Suprapubic skin (tissue), 4 donors: ENCODE measurements at places on chromosomes 12 and 14. TPM values are rescaled to one million over a fixed set of nuclear protein-coding genes. Genes with fewer than 3 reads are reported as not detected.

The TAS2R50 gene
- total RNA-seq = 0.89 TPM

The ACOT6 gene
- total RNA-seq = not detected

The VASH1 gene
- 0.68 TPM for total RNA-seq

The CYP46A1 gene
- total RNA-seq = 1.0 TPM

The PRPH gene
- total RNA-seq = not detected

The HEATR5A gene
- 11.6 TPM for total RNA-seq

The KRT79 gene
- 149 TPM for total RNA-seq

DNA sequence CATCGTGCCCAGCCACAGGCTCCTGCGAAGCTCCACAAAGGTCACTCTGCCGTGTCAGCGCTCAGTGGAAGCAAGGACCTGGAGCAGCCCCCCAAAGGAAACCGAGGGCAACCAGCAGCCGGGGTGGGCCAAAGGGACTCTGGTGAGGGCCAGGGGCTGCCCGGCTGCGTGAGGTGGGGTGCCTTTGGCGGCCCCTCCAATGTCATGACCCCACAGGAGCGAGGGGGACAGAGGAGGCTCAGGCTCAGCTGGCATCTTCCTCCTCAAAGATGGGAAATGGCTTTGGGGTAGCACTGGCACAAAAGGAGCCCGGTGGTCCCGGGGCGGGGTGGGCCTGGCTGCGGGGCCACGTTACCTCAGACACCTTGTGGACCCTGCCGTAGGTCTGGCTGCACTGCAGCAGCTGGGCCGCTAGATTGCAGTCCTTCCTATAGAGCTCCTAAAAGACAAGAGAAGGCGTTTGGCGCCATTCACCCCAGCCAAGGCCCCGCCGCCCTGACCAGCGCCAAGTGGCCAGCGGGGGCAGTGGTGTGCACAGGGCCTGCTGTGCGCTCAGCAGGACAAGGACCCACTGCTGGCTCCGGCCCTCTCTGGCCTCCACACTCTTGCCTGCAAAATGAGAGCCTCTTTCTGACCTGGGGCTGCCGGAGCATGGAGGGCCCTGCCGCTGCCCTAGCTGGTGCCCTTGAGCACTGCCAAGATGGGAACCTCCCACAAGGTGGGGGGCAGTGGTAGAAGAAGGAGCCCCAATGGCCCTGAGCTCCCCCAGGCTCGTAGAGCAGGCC is 46.9 kb downstream of the BEGAIN start:
- no peaks in the 10 kb centered on the region for H3K27me3 ChIP-seq
- H3K4me1 ChIP-seq = no peaks in the 10 kb centered on the region
- no peak for DNase-seq

GRCh38 chr14:59830338-59830734 is 40.2 kb downstream of the RTN1 start:
- no peak overlapping the region for H3K27ac ChIP-seq
- H3K36me3 ChIP-seq = no peaks in the 10 kb centered on the region
- no peaks in the 10 kb centered on the region for H3K27me3 ChIP-seq
- DNase-seq = no peak

DNA sequence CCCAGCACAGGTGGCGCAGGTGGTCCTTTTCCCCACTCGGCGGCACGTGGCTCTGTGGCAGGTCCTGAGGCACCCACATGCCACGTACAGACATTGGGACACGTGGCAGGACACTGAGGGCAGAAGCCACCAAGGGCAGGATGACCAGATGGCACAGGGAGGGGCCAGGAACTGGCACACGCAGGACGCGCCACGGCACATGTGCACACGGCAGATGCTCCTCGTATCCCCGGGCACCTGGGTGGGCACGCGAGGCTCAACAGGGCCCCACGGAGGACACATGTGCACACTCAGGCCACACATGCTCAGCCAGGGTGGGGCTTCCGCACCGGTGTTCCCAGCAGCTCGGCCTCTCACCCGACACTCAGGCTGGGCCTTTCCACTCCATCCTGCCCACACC is 52.0 kb downstream of the FBRSL1 start:
- no peak for DNase-seq
- no peaks in the 10 kb centered on the region for H3K27me3 ChIP-seq
- no peak overlapping the region for H3K4me3 ChIP-seq
- peaks cover 9% of the 10 kb centered on the region for H3K36me3 ChIP-seq
- no peaks in the 10 kb centered on the region for H3K4me1 ChIP-seq
- no peak overlapping the region for H3K27ac ChIP-seq

DNA sequence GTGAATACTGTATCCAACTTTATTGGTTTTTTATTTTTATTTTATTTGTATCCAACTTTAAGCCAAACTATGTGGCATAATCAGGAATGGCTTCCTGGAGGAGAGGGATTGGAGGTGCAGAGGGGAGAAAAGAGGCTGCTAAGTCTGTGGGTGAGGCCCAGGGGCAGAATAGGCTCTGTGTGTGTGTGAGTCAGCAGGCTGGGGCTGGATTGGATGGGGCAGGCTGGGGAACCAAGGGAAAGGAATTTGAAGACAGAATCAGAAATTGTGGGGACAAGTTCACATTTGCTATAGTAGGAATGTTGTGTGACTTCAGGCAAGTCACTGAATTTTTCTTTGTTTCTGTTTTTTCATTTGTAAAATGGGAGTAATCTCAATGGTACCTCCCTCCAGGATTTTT is 12.8 kb upstream of the RILPL1 start:
- no peak overlapping the region for H3K4me3 ChIP-seq
- no peaks in the 10 kb centered on the region for H3K4me1 ChIP-seq
- no peak overlapping the region for H3K27ac ChIP-seq

DNA sequence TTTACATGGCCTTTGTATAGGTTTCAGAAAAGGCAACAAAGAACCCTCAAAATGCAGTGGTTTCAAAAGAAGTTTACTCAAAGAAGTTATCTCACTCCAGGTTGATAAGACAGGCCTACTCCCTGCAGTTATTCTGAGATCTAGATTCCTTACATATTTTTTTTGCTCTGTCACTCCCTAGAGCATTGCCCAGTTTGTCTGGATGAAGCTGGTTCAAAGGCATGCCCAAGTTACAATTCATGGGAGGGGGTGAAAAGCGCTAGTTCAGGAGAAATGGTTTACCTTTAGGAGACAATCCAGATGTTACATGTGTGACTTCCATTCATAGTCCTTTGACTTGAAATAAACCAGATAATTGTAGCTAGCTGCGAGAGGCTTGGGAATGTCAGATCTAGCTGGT is 115.0 kb downstream of the TPH2 start:
- H3K36me3 ChIP-seq = no peaks in the 10 kb centered on the region
- no peaks in the 10 kb centered on the region for H3K27me3 ChIP-seq
- no peak overlapping the region for H3K27ac ChIP-seq
- no peak for DNase-seq
- H3K4me1 ChIP-seq = no peaks in the 10 kb centered on the region
- H3K4me3 ChIP-seq = no peak overlapping the region

- no peaks in the 10 kb centered on the region for H3K27me3 ChIP-seq
- no peak for DNase-seq
- H3K36me3 ChIP-seq = no peaks in the 10 kb centered on the region
- no peak overlapping the region for H3K4me3 ChIP-seq
- H3K27ac ChIP-seq = no peak overlapping the region
- H3K4me1 ChIP-seq = peaks cover 28% of the 10 kb centered on the region
These were observed 16.0 kb downstream of the C14orf132 start for GRCh38 chr14:96055065-96055752.

DNA sequence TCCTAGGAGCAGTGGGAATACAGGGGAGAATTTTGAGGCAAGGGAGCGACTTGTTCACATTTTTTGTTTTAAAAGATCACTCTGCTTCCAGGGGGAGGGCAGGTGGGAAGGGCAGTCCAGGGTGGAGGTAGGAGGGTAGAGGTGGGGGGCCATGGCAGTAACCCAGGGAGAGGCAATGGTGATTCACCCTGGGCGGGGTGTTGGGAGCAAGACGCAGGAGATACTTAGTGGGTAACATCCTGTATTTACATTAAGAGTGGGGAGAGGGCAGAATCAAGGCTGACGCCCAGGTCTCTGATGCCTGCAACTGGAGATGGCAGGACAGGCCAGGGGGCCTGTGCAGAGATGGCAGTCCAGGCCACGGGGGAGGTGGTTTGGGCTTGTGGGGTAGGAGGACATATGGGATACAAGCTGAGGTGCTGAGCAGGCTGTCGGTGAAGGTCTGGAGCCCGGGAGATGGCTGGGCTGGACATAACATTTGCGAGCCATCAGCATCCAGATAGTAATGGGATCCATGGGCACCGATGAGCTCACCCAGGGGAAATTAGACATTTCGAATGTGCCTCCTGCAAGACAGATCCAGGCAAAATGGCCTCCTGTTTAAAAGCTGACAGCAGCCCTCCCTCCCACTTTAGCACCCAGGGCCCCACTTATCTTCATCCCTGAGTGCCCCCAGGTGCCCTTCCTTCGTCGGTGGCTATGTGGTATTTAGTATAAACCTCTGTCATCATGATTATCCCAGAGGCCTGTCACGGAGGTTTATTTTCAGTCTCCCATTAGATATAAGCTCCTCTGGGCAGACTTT is 9.3 kb downstream of the EML1 start:
- H3K27me3 ChIP-seq = peaks cover 3% of the 10 kb centered on the region
- no peaks in the 10 kb centered on the region for H3K36me3 ChIP-seq
- H3K4me1 ChIP-seq = peaks cover 18% of the 10 kb centered on the region
- no peak overlapping the region for H3K27ac ChIP-seq
- no peak overlapping the region for H3K4me3 ChIP-seq

DNA sequence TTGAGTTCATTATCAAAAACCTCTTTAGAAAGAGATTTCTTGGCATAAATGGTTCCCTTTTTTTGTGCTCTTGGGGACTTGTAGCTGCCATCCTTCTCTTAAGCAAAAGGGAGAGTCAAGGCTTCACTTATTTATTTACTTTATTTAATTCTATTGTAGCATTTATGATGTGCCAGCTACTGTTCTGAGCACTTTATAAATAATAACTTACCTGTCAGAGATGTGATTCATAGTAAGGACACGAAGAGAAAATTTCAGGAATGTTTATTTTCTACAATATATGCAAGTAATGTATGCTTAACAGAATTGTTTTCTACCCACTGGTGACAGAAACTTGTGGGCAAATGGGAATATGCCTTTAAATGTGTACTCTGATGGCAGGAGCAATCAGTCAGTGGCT is 33.3 kb downstream of the TMEM117 start:
- no peak overlapping the region for H3K4me3 ChIP-seq
- no peaks in the 10 kb centered on the region for H3K4me1 ChIP-seq
- H3K36me3 ChIP-seq = no peaks in the 10 kb centered on the region
- H3K27me3 ChIP-seq = no peaks in the 10 kb centered on the region

GRCh38 chr12:31928246-31929026 is 30.8 kb upstream of the RESF1 start:
- H3K27ac ChIP-seq = no peak overlapping the region
- H3K4me1 ChIP-seq = no peaks in the 10 kb centered on the region
- no peak overlapping the region for H3K4me3 ChIP-seq
- no peak for DNase-seq
- H3K27me3 ChIP-seq = no peaks in the 10 kb centered on the region
- H3K36me3 ChIP-seq = no peaks in the 10 kb centered on the region

GRCh38 chr12:124695861-124696260 is 128.4 kb upstream of the NCOR2 start:
- no peak overlapping the region for H3K27ac ChIP-seq
- H3K27me3 ChIP-seq = no peaks in the 10 kb centered on the region
- H3K4me3 ChIP-seq = no peak overlapping the region
- no peak for DNase-seq

GRCh38 chr12:24997970-24998582 is 49.2 kb upstream of the BCAT1 start:
- H3K4me1 ChIP-seq = peaks cover 19% of the 10 kb centered on the region
- no peaks in the 10 kb centered on the region for H3K27me3 ChIP-seq
- no peaks in the 10 kb centered on the region for H3K36me3 ChIP-seq
- no peak overlapping the region for H3K4me3 ChIP-seq
- no peak for DNase-seq
- H3K27ac ChIP-seq = no peak overlapping the region
